Naive thymus-derived CD8-positive, alpha-beta T cell (primary cell): ENCODE measurements at places on chromosomes 3 and 15.
A peak's percentile ranks its signal among the peaks of the same experiment; 100 is the strongest.

DNA sequence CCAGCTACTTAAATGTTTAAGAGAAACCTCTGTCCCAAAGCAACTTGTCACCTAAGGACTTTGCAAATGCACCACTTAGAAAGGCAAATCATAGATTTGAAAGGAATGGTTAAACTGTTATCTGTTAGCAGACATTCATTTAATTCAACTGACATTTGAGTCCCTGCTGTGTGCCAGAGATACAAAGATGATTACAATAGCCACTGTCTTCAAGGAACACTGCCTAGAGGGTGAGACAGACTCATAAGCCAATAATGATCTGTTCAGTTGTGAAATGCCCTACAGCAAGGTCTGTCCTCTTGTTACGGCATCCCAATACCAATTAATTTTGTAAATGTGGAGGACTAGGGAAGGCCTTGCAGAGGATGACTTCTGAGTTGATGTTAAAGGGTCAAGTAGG, 113.1 kb downstream of the ATG7 start:
- DNase-seq, result no peak

DNA sequence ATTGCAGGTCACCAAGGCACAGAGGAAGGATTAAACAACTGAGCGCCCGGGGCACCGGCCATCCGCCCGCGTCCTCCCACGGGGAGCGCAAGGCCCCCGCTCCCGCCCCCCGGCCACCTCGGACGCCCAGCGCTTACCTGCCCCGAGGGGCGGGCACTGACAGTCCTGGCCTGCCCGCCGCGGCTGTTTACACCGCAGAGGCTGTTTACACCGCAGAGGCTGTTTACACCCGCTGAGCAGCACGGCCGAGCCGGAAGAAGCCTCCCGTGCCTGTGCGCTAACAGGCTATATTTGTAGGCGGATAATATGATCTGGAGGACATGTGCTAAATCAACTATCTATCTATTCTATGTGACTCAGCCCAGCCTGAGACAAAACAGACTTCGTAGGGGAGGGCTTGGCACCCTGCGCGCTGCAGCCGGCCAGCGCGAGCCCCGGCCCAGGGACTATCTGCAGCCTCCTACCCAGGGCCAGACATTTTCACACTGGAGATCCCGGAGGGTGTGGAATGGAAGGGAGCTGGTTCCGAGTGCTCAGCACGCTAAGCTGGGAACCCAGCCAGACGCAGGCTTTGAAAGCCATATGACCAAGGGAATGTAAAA, at the start of gene LRRC2:
TSS of gene LRRC2 (minus strand) at position 263 of the 602 bp plus-strand sequence. CDS start 14,711 bp downstream, outside the sequence.
- DNase-seq, result no peak

DNA sequence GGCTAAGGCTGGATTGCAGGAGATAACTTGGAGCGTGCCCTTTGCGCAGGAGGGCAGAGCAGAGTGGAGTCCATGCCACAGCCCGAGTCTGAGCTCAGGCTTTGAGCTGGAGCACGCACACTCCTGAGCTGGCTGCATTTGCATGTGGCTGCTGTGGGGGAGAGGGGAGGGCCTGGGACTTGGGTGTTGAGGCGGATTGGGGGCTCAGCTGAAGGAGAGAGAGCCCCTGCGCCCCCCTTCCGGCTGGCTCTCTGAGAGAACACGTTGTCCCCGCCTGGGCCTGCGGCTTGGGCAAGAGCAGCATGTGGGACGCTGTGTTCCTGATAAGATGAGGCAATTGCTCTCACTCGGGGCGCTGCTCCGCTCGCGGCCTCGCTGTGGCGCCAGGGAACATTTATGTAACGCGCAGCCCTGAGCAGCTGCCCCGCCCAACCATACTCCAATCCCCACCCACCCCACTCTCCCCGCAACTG, 39.1 kb downstream of the KLF13 start:
- peak; percentile 92 for DNase-seq

DNA sequence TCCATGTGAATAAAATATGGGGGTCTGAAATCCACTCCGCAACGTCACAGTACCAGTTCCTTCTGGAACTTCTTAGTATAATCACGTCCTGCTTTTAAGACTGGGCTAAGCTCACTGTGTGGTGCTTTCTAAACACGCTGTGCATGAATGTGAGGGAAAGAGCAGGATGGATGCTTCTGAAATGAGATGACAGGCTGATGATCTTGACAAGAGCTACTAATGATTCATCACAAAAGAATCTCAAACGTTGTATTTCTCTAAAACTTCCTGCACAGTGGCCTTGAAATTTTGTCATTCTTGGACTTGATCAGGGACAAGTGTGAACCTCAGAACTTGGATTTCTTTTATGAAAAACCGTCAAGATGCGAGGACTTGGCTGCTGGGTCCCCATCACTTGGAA, 221.4 kb downstream of the CADPS start:
- DNase-seq, result no peak

DNA sequence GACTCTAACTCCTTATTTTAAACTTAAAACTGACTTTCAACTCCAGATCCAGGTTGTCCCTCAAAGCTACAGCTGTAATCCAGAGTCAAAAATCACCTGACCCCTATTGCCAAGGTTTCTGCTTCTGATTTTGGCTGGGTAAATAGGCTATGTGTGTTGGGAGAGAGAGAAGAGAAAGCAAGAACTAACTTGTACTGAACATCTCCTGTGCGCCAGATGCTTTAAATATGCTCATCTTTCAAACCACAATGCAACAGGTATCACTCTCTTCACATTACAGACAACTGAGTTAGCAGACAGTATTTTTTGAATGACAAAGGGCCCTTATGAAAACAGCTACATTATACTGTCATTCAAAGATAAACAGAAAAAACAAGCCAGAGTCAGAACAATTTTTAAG, 7.0 kb downstream of the WWTR1 start:
- no peak for DNase-seq

- no peak for DNase-seq
These were observed 228.8 kb upstream of the PEX5L start for GRCh38 chr3:180265551-180265950.

DNA sequence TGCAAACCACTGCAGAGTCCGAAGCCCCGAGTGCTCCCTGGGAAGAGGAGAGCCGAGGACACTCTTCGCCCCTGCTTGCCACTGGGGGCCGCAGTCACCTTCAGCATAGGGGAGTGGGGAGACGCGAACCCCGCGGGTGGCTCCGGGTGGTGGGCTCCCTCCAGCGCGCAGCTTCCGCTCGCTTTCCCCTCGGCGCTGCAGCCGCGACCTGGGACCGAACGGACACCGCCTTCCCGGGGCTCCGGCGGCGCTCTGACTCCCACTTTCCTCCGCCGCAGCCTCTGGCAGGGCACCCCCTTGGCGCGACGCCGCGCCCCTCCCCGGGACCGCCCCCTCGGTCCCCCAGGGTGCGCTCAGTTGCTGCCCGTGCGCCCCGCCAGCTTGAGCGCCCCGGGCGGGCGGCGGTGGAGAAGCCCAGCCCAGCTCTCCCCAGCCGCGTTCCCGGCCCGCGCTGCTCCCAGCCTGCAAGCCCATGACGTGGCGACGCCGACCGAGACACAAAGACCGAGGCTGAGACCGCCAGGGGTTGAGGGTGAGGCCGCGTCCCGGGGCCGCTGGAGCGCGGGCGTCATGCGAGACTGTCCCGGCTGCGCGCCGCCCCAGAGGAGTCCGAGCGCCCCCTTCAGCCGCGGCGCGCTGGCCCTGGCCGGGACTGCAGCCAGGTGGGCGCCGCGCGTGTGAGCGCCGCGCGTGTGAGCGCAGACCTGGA, at the start of gene MINAR1:
TSS of gene MINAR1 (plus strand) at position 701 of the 709 bp plus-strand sequence. CDS start 23,812 bp downstream, outside the sequence.
- no peak for DNase-seq

DNA sequence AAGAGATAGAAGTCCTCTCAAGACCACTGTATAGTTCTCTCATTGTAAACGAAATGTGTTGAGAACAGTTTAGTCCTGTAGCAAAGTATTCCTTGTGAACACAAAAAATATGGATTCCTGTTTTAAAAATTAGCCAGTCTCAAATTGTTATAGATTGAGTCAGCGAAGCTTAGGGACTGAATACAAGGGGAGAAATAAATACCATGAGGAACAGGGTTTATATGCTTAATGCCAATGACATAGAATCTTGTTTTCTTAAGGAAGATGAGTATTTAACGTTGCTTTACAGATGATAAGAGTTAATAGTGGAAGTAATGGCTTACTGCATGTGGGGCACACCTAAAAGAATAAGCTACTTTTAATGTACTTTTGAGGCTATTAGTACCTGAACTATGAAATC, 37.9 kb downstream of the SETD5 start:
- no peak for DNase-seq

GRCh38 chr3:64650096-64650622, 37.6 kb downstream of the ADAMTS9 start:
- no peak for DNase-seq

DNA sequence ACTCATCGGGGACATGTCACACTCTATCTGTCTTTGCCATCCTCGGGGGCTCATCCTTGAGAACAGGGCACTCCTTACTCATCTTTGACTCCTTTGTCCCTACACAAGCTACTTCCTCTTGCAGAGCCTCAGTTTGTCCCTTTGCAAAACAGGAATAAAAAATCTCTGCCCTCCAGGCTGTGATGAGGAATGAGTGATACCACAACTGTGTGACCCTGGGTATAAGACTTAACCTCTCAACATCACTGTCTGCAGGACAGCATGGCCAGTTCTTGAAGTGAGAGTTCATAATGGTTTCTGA, 48.5 kb downstream of the IQSEC1 start:
- DNase-seq, result no peak

DNA sequence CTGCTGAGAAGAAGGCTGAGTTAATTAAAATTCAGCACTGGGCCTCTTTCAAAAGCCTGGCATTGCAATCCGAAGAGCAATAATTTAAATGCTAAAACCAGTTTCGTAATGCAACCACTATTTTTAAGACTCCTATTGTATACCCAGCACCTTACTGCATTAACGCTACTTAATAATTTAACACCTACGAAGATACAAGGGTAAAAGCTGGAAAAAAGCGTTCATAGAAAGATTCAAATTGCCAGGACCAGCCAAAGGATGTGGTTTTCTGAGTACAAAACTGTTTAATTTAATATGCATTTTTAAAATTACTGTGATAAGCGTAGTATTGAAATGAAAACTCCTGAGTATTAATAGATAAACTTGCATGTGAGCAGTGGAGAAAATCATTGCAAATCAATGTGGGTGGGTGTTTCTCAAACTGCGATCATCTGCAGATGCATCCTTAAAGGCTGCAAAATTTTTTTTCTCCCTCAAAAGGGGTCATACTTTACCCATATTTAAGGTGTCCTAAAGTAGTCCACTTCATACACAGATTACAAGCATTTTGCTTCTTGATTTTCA, 12.9 kb upstream of the RASGRP1 start:
- no peak for DNase-seq

DNA sequence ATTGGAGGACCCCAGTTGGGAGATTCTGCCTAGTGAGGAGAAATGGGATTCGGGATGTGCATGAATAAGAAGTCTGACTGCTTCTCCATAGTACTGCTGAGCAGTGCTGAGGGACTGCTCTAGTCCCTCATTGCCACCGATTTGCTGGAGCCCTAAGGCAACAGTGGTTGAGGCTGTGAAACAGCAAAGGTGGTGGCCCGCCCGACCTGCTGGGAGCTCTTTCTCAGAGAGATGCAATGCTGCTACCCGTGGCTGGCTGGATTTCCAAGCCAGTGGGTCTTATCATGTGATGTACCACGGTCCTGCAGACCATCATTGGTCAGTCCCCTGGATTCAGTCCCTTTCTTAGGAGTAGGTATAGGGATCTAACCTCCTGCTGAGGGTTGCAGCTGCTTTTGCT, 42.6 kb upstream of the GCSAM start:
- no peak for DNase-seq

DNA sequence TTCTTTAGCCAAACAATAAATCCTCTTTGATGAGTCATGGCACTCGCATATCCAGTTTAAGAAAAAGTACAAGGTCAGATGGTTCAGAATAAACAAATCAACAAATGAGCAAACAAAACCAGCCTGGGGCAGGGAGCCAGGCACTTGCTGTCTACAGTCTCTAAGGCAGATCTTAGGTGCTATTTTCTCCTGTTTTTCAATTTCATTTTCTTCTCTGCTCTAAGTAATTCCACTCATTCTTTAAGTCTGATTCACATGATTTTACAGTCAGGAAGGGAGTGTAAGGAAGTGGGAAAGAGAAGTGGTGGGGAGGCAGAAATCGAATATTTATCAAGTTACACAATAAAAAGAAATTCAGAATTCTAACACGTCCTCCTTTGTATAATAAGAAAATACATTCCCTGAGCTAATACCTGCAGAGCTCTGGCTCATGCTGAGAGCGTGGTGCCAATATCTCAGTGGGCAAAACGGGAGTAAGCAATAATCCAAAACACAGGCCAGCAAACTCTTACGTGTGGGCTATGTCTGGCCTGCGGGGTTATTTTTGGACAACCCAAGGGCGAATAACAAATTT, 298.6 kb downstream of the ADAMTS17 start:
- no peak for DNase-seq

GRCh38 chr3:80043226-80043625, 275.4 kb upstream of the ROBO1 start:
- DNase-seq, result no peak

GRCh38 chr3:197064771-197065170, 35.2 kb upstream of the MELTF start:
- DNase-seq, result no peak

DNA sequence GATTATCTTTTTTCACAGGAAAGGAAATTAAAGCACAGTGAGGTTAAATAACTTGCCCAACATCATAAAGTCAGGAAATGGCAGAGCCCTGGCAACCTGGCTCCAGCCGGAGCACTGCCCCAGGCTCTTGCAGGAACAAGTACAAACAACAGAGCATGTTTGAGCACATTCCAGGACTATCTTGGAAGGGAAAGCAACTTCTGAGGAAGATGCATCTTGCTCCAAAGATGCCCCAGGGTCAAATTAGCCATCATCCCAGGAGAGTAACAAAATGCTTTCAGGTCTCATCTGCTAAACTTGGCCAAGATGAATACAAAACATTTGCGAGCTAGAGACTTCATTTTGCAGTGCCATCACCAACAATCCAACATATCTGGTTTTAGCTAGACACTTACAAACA, 162.4 kb upstream of the LRRN1 start:
- no peak for DNase-seq

DNA sequence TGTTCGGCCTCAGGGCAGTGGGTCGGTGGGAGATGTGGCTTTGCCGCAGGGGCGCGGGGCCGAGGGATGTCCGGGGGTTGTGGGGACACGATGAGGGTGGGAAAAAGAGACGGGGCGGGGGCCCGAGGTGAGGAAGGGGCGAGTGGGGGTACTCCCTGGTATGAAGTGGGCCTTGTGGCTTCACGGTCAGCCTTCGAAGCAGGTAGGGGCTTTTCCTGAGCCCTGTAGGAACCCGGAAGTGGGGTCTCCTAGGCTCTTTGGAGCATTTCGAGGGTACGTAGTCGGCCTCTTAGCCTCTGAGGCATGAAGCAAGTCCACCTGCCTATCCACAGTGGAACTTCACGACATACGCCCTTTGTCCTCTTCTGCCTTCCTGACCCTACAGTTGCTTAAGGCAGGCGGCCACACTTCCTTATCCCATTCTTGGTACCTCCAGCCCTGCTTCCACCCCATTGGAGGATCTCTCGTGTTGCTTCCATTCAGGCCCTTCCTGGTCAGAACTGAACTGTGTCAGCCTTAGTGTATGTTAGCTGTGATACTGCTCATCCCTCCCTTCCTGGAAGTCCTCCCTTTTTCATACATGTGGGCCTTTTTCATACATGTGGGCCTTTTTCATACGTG, 389 bp downstream of the ARPC4 start:
- no peak for DNase-seq

GRCh38 chr3:148903022-148903442, 37.9 kb downstream of the CPA3 start:
- DNase-seq, result no peak

- no peak for DNase-seq
These were observed 48.1 kb downstream of the OSBPL10 start for GRCh38 chr3:31932990-31933389.

GRCh38 chr3:129123314-129124060, 1.9 kb upstream of the RAB43 start:
- DNase-seq, result peak; percentile 36
